ENCODE measurements at places on chromosomes 3 and 15.
A peak's percentile ranks its signal among the peaks of the same experiment; 100 is the strongest.

DNA sequence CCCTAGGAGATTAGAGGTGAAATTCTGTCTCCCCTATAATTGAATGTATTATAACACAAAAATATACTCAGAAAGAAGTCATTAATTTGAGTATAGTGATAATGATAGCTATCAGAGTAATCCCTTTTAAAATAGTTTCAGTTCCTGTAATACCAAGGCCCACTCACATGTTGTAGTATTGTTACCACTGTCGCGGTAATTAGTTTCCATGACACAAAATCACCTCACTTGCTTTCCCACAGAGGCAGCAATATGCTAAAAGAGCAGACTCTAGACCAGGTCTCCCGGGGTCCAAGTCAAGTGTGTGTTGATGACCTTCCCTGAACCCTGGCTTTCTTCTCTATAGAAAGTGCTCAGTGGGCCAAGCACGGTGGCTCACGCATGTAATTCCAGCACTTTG lies 39.5 kb upstream of the NSMCE3 start:
- DNase-seq = no peak

- no peak for DNase-seq
Measured at GRCh38 chr15:25417604-25418003, 21.2 kb downstream of the UBE3A start.

DNA sequence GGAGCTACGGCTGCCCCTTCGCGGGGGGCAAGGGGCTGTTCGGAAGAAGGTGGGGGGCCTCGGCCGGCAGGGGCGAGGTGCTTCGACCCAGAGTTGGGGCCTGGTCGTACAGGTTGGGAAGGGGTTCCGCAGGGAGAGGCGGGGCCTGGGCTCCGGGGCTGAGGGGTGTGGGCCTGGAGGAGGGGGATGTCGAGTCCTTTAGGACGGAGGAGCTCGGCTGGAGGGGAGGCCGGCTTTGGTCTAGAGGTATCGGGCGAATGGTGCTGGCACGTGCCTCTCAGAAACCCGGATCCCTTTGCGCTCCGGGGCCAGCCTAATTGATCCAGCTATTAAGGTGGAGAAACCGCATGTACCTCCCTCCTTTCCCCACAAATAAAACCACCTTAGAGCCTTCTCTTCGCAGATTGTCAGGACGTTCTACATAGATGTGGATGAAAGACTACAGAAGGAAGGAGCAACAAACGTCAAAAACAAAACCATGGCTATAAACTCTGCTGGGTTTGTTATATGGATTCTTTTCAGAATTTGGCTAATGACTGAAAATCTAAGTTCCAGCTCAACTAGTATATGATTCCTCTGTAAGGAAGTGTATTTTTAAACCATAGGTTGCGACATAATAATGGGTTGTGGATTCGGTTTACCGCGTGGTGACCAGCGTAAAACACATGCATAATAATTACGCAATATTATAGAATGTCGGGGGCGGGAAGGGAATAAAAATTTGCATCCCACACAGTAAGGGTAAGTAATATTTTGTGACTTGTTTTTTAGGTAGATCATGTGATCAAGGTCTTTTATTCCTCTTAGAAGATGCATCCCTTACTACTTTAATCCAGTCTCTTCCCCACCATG lies 644 bp upstream of the NGLY1 start:
- DNase-seq = peak; percentile 7

GRCh38 chr3:152362086-152362485 lies 93.4 kb downstream of the MBNL1 start:
- no peak for DNase-seq

DNA sequence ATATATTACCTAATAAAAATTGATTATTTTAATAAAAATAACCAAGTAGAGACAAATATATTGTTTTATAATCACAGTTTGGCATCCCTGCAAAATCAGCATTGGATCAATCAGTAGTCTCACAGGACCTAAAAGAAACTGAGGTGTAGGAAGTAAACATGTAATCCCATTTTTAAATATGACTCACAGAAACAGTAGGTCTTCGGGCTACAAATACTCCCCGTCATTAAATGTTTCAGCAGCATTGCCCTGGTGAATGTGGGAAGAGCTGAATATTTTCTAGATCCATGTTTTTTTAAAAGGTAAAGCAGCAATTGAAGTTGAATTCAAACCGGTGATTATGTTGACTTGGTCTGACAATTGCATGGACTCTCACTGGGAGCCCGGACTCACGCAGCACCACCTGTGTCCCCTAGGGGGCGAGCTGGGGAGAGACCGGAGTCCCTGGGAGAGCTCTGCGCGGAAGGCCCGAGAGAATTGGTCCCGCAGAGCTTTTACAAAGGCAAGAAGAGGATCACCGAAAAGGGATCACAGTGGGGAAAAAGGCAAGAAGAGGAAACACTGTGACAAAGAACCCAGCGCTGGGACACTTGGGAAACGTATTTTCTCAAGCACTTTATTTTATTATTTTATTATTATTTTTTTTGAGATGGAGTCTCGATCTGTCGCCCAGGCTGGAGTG lies 17.2 kb upstream of the USP3 start:
- DNase-seq = peak; percentile 49

Data from HFFc6 (cell line).